ENCODE measurements at places on chromosomes 6 and 20.

DNA sequence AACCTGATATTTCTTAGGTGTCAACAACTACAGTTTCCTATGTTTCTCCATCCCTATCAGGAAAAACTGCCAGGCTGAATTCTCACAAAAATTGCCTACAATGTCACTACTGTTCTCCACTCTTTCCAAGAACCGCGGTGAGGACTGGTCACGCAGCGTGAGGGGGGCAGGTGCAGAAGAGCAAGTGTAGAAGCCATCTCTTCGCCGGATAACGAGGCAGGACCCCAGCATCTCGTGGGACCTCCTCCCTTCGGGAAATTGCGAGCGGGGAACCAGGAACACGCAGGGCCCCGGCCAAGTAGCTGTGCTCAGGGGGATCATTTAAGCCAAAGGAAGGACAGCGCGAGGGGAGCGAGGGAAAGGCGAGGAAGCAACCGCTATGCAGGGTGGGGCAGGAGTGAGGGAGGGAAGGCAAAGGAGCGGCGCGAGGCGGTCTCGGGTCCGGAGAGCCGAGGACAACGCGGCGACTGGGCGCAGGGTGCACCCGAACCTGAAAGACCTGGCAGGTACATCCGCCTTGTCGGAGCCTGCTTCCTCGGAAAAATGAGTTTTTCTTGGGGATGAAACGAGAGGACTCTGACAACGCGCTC is 559 bp downstream of the APMAP start:
- DNase-seq, result no peak

GRCh38 chr6:17478223-17478907 is 85.0 kb downstream of the CAP2 start:
- no peak for DNase-seq

DNA sequence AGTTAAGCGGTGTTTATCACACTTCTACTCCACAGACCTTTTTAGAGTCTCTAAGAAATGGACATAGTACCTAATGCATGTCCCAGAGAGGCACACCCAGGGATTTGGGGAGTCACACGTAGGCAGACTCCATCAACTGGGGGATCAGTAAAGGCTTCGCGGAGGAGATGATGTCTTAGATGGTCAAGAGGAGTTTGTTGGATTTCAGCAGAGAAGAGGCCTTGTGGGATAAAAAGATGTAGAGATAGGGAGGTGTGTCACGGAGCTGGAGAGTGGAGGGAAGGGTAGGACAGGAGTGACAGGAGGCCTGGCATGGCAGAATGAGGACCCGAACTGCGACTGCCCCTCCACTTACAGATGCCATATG is 9.1 kb downstream of the DYNLRB1 start:
- no peak for DNase-seq

- DNase-seq, result no peak
Observed at GRCh38 chr6:98717988-98718387, 116.4 kb upstream of the POU3F2 start.

- peak; percentile 21 for DNase-seq
Observed at GRCh38 chr6:143236151-143236798, 175.6 kb downstream of the AIG1 start.

- no peak for DNase-seq
Observed at GRCh38 chr6:116073765-116074440, 13.2 kb upstream of the FRK start.

DNA sequence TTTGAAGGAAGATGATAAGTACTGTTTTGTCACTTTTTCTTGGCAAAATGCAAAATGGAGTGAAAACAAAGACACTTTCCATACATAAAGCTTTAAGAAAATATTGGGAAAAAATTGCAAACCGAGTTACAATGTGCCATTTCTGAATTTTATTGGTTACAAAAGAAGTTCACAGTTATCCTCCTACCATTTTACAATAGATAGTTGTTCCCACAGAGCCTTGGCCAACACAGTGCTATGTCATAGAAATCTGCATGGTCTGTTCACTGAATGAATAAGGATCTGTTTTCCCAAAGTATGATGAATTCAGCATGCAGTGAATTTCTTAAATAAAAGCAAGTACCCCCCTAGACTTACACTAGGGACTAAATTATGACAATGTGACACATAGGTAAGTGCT is 268.2 kb upstream of the POU3F2 start:
- DNase-seq, result no peak

- peak; percentile 38 for DNase-seq
Observed at GRCh38 chr20:46438156-46438750, 31.8 kb upstream of the ELMO2 start.

GRCh38 chr6:48222241-48222640 is 111.2 kb upstream of the PTCHD4 start:
- DNase-seq, result no peak

- peak; percentile 22 for DNase-seq
Observed at GRCh38 chr20:15682690-15683089, 890.6 kb downstream of the KIF16B start.

DNA sequence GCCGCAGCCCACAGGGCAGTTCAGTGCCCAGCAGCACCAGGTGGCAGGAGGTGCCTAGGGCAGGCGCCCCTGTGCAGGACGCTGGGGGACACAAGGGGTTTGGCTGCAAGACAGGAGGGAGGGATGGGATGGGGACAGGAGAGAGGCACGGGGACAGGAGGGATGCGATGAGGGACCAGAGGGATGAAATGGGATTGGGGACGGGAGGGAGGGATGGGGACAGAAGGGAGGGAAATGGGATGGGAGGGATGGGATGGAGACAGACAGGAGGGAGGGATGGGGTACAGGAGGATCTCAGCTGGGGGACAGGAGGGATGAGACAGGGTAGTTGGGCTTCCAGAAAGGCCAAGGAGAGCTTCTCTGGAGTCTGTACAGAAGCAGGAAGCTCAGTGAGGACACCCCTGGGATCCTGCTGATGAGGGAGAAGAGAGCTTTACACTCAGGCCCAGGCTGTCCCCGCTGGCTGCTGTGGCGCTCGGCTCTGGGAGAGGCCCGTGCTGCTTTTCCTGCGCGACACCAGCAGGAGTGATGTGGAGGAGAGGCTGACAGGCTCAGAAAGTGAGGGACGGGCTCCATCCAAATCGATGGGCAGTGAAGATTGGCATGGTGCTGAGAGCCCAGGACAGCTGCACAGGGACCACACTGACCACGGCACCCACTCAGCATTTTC is 400.8 kb downstream of the SMOC2 start:
- DNase-seq, result no peak

GRCh38 chr6:33905071-33905609 is 101.3 kb upstream of the MLN start:
- no peak for DNase-seq

GRCh38 chr20:17969884-17970409 is 1.1 kb downstream of the MGME1 start:
- DNase-seq, result peak; percentile 54

DNA sequence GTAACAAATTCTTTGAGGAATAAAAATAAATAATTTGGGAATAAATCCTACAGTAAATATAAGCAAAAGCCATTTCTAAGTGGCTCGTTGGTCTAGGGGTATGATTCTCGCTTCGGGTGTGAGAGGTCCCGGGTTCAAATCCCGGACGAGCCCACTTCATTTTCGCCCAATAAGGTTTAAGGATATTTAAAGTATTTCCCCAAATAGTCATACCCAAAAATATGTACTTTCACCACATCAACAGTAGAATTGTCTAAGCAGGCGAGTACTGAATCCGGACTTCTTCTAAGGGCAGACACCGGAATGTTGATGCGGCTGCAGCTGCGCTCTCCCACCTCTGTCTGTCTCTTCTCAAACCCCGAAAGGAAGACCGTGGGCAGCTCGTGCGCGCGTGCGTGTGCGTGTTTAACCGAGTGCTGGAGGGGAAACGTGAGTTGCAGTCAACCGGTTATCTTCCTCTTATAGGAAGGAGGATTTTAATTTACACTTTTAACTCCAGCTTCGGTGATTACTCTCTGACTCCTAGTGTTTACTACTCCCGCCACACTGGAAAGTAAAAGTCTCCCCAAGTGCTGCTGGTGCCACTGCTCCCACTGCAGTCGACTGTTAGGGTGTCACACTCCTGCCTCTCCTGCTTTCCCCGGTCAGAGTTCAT is 155.7 kb upstream of the PRSS16 start:
- peak; percentile 95 for DNase-seq

- DNase-seq, result no peak
Observed at GRCh38 chr20:49432550-49432949, 49.9 kb downstream of the KCNB1 start.

DNA sequence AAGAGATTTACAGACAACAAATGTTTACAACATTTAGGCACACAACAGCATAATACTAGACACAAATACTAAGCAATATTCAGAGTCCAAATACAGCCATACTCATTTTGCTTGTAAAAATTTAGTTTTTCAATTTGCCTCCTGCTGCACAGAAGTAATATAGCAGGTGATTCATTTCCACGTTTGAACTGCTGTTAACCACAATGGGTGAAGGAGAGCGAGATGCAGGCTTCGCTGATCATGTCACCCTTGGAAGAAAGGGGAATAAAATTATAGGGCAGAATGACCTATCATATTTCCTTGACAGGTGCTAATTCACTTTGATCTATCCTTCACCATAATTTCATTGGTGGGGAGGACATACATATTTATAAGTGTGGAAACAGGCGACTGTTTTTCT is 643.8 kb upstream of the AGPAT4 start:
- DNase-seq, result no peak

GRCh38 chr6:117237561-117237960 is 27.8 kb upstream of the VGLL2 start:
- DNase-seq, result no peak

DNA sequence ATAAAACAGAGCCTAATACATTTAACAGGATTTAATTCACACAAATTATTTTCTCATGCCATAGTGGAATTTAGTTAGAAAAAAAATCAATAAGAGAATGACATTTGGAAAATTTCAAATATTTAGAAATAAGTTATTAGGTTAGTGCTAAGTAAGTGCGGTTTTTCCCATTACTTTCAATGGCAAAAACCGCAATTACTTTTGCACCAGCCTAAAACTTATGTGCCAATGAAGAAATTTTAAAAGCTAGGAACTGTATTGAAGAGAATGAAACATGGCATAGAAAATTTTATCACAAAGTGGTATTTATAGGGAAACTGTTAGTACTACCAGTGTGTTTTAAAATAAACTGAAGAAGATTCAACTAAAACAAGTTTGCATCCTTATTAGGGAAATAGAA is 228.3 kb upstream of the FKBP1C start:
- DNase-seq, result no peak

- DNase-seq, result no peak
Observed at GRCh38 chr6:20334334-20334733, 67.3 kb upstream of the E2F3 start.

- DNase-seq, result no peak
Observed at GRCh38 chr6:112156668-112157067, 69.3 kb downstream of the FAM229B start.

DNA sequence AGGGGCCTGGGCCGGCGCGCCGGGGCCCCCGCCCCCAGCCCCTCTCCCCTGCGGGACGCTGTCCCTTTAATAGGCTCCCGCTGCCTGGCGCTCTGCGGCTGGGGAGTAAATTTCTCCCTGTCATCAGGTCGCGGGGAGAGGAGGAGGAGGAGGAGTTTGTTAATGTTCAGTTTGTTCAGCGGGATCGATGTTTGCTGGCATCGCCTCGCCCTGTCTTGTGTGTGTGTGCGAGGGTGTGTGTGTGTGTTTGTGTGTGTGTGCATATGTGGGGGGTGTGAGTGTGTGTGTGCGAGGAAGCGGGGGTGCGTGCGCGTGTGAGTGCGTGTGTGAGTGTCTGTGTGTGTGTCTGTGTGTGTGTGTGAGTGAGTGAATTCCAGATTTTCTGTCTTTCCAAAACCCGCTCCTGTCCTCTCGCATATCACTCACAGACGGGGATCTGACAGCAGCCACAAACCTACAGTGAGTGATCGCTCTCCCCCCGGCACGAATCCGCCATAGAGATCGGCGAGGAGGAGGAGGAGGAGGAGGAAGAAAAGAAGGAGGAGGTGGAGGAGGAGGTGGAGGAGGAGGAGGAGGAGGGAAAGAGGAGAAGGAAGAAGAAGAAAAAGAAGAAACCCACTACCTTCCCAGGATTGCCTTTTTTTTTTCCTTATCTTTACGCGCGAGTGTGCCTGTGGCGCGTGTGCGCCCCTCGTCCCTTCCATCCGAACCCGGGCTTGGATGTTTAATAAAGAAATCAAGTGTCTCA is at the start of gene TSHZ2:
TSS of gene TSHZ2 (plus strand) at position 169 of the 748 bp plus-strand sequence. CDS start 936 bp downstream, outside the sequence.
- DNase-seq, result peak; percentile 71

- peak; percentile 24 for DNase-seq
Observed at GRCh38 chr6:159249752-159250151, 80.6 kb downstream of the FNDC1 start.

GRCh38 chr6:100730001-100730980 is 150.8 kb downstream of the ASCC3 start:
- no peak for DNase-seq

DNA sequence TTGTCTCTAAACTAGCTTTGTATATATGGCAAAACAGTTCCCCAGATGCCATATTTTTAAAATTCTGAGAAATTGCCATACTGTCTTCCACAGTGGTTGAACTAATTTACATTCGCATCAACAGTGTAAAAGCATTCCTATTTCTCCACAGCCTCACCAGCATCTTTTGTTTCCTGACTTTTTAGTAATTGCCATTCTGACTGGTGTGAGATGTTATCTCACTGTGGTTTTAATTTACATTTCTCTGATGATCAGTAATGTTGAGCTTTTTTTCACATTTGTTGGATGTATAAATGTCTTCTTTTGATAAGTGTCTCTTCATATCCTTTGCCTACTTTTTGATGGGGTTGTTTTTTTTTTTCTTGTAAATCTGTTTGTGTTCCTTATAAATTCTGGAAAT is 1222.7 kb upstream of the CITED2 start:
- no peak for DNase-seq

- peak; percentile 26 for DNase-seq
Observed at GRCh38 chr20:4256874-4257273, 241.5 kb upstream of the RNF24 start.

DNA sequence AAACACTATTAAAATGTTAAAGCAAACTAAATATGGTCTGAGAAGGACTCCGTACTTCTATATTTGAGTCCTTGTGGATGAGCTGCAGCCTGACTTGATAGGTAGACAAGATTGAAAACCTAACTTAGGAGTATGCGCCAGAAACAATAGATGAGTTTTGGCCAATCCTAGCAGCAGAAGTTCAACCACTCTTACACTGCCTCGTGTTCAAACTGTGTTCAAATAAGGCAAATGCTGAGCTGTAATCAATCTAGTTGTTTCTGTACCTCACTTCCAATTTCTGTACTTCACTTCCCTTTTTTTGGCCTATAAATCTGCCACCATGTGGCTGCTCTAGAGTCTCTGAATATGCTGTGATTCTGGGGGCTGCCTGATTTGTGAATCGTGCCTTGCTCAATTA is 13.2 kb upstream of the SERINC1 start:
- no peak for DNase-seq

DNA sequence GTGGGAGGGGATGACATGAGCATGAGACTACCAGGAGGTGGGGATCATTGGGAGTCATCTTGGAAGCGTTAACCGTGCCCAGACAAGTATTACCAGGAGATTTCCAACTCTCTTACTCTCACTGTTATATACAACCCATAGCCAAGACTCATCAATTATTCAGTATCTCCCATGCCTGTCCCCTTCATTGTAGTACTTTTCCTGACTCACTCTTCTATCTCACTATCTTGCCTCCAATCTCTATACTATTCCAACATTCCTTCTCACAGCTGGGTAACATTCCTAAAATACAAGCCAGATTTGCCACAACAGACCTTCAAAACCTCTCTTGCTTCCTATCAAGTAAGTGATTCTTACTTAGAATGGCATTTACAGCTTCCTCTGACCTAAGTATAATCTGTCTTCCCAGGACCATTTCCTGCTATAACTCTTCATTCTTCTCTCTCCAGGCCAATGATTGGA is 226.3 kb upstream of the SMLR1 start:
- peak; percentile 85 for DNase-seq
